Left renal pelvis (tissue), 4 donors: ENCODE measurements at places on chromosomes 5 and 9. TPM values are rescaled to one million over a fixed set of nuclear protein-coding genes. Genes with fewer than 3 reads are reported as not detected.

The OR13C9 gene
- not detected for polyA plus RNA-seq

The CTSV gene
- 1.9 TPM for polyA plus RNA-seq

The PALM2AKAP2 gene
- polyA plus RNA-seq = 9.7 TPM

The EHMT1 gene
- 75.7 TPM for polyA plus RNA-seq

The CEP72 gene
- polyA plus RNA-seq = 9.7 TPM

The BASP1 gene
- 56.7 TPM for polyA plus RNA-seq

The FBP1 gene
- polyA plus RNA-seq = 52.5 TPM

The TEX48 gene
- not detected for polyA plus RNA-seq

The ALDH7A1 gene
- polyA plus RNA-seq = 141 TPM

The CXCL14 gene
- polyA plus RNA-seq = 17.2 TPM

The MYMK gene
- not detected for polyA plus RNA-seq

The RNF14 gene
- 57.2 TPM for polyA plus RNA-seq

The LOX gene
- 41.6 TPM for polyA plus RNA-seq

The WNT8A gene
- 0.14 TPM for polyA plus RNA-seq

The GABRP gene
- 0.29 TPM for polyA plus RNA-seq

The PCDHB3 gene
- polyA plus RNA-seq = 3.9 TPM

The SNX2 gene
- polyA plus RNA-seq = 146 TPM

The PCBD2 gene
- 17.1 TPM for polyA plus RNA-seq

The PCDHB5 gene
- 7.3 TPM for polyA plus RNA-seq

The RASGRF2 gene
- polyA plus RNA-seq = 3.1 TPM

The TMEFF1 gene
- polyA plus RNA-seq = 4.4 TPM

The OR13C5 gene
- not detected for polyA plus RNA-seq

The SCGB3A2 gene
- not detected for polyA plus RNA-seq

The HAVCR2 gene
- polyA plus RNA-seq = 5.4 TPM

The WASHC1 gene
- polyA plus RNA-seq = 39.3 TPM

The NUDT12 gene
- 27.8 TPM for polyA plus RNA-seq

The KIAA1191 gene
- 130 TPM for polyA plus RNA-seq

The CNTNAP3B gene
- 17.0 TPM for polyA plus RNA-seq

The ANXA2R gene
- polyA plus RNA-seq = 0.82 TPM

The CDO1 gene
- 25.5 TPM for polyA plus RNA-seq

The C5orf52 gene
- polyA plus RNA-seq = not detected

The CAMK2A gene
- 3.9 TPM for polyA plus RNA-seq

The LCN10 gene
- 2.1 TPM for polyA plus RNA-seq

The DNAH5 gene
- 3.1 TPM for polyA plus RNA-seq
